ENCODE measurements at places on chromosomes 3 and 15.

- DNase-seq = no peak
Observed at GRCh38 chr3:36792342-36792741, 28.0 kb upstream of the DCLK3 start.

DNA sequence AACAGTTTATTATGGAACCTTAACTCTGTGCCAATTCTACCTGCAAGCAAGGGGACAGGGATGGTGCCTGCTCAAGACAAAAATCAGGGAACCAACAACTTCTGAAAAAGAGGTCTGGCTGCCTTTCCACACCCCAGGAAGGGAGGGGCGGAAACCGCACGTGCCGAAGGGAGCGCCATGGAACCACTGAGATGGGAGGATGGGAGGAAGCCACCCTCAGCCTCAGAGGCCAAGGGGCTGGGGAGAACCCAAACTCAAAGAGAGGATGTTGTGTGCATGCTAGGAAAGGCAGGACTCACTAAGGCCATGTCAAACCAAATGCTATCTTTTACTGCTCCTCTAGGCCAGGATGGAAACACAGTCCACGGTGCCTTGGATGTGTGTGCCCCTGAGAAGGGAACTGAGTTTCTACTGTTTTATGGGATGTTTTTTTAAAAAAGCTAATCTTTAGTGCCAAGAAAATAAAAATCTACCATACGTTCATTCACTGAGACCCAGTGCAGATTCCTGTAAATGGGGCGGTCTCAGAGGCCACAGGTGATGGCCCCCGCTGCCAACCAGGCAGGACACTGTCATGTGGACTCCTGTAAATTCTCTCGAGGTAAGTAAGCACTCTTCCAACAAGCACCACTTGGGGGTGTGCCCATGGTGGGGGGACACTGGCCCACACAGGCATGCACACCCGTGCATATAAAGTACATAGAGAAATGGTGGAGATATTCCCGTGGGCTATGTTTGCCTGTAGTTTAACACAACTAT is 20.5 kb downstream of the SRPRB start:
- DNase-seq = no peak

DNA sequence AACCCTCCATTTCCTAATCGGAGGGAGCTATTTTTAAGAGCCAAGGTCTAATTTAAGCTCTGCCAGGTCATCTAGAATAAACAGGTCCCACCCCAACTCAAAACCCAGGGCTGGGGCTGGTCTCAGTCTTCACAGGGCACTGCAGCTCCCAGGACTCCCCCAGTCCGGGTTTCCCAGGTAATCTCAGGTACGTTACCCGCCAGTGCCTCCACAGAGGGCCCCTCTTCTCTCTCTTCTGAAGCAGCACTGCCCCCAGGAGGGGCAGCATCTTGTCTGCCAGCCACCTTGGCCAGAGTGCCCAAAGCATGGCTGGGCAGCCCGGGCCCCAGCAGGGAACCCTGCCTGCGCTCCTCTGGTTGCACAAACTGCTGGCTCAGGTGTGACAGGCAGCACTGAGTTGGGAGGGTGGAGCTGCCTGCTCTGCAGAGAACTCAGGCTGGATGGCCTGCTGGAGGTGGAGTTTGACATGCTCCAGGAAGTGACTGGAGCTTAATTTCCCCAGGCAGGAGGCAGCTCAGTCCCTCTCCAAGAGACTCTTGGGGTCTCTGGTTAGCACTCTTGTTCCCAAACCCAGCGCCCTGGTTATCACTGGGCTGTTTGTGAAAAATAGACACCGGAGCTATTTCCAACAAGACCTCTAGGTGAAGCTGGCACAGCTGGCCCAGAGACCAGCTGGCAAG is at the start of gene PLA2G4F:
Gene PLA2G4F (minus strand): TSS at position 394 of the 680 bp plus-strand sequence. CDS start 87 bp downstream, at position 307.
- no peak for DNase-seq

- no peak for DNase-seq
Observed at GRCh38 chr3:119160361-119160760, 13.0 kb upstream of the UPK1B start.

DNA sequence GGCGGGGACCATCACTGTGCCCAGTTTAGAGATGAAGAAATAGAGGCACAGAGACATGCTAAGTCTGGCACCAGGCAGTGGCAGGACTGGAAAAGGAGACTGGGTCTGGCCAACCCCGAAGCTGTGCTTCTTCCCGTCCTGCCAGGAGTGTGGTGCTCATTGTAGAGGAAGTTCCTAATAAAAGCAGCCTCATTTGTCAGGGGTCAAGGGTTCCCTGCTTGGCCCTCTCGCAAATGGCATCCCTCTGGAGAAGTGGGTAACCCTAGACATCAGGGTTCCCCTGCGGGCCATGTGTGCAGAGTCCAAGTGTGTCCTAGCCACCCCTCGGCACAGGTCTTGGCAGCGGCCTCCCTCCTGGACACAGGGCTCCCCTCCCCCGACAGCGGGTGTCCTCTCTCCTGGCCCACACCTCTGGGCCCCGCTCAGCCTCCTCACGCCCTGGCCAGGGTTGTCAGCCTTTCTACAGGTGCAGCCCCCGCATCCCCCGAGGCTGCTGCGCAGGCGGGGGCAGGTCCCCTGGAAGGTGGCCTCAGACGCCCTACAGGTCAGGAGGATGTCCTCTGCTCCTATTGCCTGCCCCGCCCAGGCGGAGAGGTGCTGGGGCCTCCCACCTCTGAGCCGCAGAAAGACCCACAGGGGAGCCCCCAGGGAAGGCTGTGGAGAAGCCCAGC is 61.8 kb upstream of the PRR20G start:
- no peak for DNase-seq

GRCh38 chr3:159149633-159150032 is 347.8 kb downstream of the MFSD1 start:
- no peak for DNase-seq
